ENCODE measurements at places on chromosomes 1 and 21. TPM values are rescaled to one million over a fixed set of nuclear protein-coding genes. Genes with fewer than 3 reads are reported as not detected.

The DENND2D gene
- total RNA-seq, result 318 TPM

GRCh38 chr1:1318131-1318652 is 6.3 kb downstream of the INTS11 start:
- no peak for DNase-seq

The OR2W3 gene
- 0.56 TPM for total RNA-seq

GRCh38 chr1:116326486-116326885 is 46.6 kb upstream of the ATP1A1 start:
- no peak for DNase-seq

DNA sequence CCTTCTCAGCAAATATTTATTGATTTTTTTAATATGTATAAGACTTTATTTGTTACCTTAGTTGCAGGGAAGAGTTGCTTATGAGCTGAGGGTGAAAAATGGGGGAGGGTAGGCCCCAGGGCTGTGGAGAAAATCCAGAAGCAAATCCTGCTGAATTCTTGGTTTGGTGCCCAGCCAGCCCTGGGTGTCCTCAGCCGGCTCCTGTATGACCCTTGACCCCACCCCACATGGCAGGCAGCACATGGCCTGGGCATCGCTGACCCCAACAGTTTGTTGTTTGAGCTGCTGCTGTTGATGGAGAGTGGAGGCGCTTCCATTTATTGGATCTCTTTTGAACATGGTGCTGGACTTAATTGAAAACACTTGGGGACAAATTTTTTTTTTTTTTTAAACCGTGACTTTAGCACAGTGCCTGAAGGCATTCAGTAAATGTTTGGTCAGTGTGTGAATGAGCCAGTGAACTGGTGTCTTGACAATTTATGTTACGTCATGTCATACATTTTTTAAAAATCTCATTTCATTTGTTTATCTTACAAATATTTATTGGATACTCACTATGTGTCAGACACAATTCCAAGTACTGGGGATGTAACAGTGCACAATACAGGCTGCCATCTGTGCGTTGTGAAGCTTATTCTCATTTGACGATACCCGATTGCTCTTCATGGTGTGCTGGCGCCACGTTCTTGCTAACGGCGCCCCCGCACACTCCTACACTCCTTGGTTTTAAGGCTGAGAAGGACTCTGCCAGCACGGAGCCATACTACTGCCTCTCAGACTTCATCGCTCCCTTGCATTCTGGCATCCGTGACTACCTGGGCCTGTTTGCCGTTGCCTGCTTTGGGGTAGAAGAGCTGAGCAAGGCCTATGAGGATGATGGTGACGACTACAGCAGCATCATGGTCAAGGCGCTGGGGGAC is 98.8 kb downstream of the MTR start:
- no peak for DNase-seq

DNA sequence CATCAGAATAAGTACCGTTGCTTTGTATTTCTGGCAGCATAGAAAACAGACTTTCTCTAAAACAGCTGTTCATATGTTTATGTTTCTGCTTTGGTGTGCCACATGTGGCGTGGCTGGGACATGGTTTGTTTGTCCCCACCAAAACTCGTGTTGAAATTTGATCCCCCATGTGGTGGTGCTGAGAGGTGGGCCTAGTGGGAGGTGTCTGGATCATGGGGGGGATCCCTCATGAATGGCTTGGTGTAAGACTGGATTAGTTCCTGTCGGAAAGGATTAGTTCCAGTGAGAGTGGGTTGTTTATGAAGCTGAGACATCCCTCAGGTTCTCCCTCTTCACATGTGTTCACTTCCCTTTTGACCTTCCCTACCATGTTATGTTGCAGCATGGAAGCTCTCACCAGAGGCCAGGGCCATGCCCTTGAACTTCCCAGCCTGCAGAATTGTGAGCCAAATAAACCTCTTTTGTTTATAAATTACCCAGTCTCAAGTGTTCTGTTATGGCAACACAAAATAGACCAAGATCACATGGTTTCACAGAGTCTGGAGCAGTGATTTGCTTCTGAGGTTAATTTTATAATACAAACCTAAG is 17.9 kb upstream of the H3-3A start:
- DNase-seq, result no peak

DNA sequence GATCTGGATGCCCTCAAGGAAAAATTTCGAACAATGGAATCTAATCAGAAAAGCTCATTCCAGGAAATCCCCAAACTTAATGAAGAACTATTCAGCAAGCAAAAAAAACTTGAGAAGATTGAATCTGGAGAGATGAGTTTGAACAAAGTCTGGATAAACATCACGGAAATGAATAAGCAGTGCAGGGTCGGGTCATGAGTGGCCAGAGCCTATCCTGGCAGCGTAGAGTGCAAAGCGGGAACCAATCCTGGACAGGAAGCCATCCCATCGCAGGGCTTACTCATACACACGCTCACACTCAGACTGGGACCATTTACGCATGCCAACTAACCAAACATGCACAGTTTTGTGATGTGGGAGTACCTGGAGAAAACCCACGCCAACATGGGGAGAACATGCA is 43.1 kb downstream of the ZMYM1 start:
- no peak for DNase-seq

DNA sequence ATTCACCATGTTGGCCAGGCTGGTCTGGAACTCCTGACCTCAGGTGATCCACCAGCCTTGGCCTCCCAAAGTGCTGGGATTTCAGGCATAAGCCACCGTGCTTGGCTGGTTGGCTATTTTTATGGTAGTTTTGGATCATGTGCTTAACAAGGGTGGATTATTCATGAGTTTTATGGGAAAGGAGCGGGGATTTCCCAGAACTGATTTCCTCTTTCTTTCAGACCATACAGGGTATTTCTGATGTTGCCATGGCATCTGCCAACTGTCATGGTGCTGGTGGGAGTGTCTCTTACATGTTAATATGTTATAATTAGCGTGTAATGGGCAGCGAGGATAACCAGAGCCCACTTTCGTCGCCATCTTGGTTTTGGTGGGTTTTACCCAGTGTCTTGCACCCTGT is 3.2 kb downstream of the TRPM2 start:
- DNase-seq, result no peak

DNA sequence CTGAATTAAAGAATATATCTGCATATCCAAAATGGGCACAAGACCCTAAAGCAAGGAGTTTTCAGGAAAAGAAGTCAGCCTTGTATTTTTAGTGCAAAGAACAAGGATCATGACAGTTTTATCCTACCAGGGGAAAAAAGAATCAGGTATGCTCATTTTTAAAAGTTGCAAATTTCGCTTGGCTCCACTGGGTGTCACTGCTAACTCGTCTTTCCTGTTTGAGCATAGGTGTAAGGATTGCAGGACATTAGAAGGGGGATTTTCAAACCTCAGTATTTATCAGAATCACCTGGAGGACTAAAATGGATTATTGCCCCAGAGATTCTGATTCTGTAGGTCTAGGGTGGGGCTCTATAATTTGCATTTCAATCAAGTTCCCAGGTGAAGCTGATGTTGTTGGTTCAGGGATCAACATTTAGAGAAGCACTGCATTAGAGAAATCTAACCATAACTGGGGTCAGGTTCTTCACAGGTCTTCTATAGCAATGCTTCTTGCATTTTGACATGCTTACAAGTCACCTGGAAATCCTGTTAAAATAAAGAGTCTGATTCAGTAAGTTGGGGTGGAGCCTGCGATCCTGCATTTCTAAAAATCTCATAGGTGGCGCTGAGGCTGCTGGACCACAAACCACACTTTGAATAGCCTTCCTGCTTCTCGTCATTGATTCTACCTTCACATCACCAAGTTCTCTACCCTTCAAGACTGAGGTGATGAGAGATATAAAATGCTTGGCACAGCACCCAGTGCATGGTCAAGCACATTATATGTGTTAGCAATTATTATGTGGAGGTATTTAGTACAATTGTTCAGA is 39.6 kb downstream of the NUF2 start:
- DNase-seq, result no peak

GRCh38 chr1:111738133-111738435 is 1.1 kb downstream of the INKA2 start:
- DNase-seq, result no peak

Measured in naive thymus-derived CD4-positive, alpha-beta T cell (primary cell).